ENCODE measurements at places on chromosomes 13 and 19. TPM values are rescaled to one million over a fixed set of nuclear protein-coding genes. Genes with fewer than 3 reads are reported as not detected.

DNA sequence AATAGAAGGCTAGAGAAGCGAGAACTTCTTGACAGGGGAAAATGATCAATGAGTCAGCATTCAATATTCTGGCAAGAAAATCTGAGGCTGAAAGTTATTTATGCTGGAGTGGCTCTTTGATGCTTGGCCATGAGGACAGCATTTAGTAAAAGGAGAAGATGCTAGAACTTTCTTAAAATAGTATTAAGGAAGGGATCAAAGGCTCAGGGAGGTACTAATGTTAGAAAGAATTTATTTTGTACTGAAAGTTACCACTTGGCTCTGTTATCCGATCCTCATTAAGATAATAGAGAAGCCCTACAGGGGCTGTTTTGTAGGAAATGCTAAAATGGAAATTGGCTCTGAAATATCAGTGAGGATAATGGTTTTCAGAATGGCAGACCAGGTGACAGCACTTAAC is 1774.6 kb upstream of the PCDH20 start:
- DNase-seq: no peak

GRCh38 chr19:2109046-2109864 is 12.5 kb downstream of the IZUMO4 start:
- no peak for DNase-seq

GRCh38 chr13:25930653-25931052 is 121.2 kb downstream of the SHISA2 start:
- DNase-seq: no peak

- peak; percentile 27 for DNase-seq
Measured at GRCh38 chr19:45125975-45126493, 33.1 kb downstream of the PPP1R37 start.

DNA sequence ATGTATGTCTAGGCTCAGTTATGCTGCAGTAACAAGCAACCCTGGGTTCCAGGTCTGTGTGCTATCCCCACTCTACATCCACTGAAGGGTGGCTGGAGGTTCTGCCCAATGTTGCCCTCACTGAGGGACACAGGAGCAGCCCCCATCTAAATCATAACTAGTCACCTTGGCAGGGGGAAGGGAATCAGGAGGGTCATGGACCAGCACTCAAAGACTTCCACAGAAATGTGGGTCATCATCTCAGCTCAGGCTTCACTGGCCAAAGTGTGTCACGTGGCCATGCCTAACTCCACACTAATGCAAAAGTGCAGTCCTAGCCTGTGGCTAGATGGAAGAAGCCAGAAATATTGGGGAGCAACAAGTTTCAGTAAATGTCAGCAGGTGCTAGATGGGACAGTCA is 137.3 kb upstream of the ZNF507 start:
- DNase-seq: no peak

DNA sequence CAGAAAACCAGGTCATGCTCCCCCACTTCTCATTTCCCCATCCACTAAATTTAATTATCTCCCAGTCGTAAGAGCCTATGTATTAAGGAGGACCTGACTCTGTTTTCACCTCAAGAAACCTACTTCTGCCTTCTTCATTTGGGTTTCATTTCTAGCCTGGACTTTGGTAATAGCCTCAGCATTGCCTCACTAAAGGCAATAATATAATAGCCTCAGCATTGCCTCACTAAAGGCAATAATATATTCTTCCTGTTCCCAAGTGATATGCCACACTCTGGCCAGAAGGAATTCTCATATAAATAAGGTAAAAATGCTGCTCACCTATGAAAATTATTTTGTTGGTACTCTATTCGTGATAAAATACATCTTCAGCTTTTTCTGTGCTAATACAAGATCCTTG is 993.9 kb downstream of the EFNB2 start:
- DNase-seq: no peak

- no peak for DNase-seq
Measured at GRCh38 chr19:43555185-43555770, 20.0 kb downstream of the XRCC1 start.

- no peak for DNase-seq
Measured at GRCh38 chr19:30393046-30393445, 20.9 kb downstream of the ZNF536 start.

DNA sequence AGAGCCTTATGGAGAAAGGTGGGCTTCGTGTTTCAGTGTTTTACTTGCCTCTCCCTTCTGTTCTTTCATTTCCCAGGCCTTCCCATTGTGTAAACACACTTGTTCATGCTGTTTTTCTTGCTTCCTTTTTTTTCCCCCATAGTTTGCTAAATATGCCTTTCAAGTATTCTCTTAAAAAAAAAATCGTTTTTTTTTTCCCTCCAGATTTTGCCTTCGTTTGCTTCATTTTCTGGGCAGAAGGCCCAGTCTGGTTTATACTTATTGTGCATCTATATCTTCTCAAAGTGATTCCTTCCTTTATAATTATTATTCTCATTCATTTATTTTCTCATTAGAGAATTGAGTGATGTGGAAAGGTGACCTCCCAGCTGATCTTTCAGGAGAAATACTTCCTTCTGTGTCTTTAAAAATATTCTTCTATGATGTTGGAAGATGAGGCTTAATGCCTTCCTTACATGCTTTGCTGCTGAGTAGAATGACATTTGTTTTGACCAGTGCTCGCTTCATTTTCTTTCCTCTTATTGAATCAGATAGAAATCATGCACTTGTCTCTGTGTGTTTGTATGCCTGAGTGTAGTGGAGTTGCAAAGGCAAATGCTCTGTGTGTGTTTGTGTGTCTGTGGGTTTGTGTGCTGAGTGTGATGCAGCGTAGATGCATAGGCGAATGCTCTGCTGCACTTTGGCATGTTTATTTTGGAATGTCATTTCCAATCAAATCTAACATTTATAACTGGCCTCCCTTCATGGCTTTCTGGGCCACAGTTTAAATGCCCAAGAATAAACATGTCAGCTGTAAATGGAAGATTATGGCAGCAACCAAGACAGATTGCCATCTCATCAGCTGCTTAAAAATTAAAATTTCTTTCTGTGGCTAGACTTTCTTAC is 591.4 kb downstream of the FGF9 start:
- no peak for DNase-seq

GRCh38 chr13:33251131-33251661 is 34.4 kb downstream of the STARD13 start:
- DNase-seq: no peak

DNA sequence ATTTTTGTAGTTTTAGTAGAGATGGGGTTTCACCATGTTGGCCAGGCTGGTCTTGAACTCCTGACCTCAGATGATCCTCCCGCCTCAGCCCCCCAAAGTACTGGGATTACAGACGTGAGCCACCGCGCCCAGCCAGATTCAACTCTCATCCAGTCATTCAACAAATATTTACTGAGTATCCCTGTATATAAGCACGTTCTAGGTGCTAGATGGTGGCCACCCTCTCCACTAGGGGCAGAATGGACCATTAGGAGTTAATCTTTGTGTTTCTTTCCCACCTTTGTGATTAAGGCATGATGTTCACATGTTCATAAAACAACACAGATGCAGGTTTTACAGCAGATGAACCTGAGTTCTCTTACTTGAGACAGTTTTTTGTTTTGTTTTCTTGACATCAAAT is 7.3 kb downstream of the SHKBP1 start:
- no peak for DNase-seq

DNA sequence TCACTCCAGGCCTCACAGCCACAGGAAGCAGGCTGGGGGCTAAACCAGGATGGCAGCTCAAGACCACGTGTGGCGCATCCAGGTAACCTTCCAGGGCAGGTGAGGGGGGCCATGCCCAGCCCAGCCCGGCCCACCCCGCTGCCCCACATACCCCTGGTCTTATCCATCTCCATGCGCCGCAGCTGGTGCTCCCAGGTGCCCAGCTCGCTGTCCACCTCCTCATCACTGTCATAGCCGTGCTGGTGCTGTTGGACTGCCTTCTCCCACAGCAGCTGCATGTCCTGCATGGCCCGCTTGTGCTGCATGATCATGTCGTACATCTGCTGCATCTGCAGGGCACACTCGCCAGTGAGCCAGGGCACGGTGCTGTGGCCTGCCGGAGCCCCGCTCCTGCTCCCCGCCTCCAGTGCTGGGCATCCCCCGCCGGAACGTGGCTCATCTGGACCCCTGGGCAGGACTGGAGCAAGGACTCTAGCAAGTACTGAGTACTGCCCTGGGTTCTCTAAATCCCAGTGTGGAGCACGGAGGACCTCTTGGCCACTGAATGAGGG is 6.0 kb upstream of the TM6SF2 start:
- DNase-seq: no peak

- DNase-seq: no peak
Measured at GRCh38 chr19:10964903-10965302, 4.1 kb downstream of the SMARCA4 start.

- DNase-seq: no peak
Measured at GRCh38 chr13:50170447-50171037, 155.3 kb downstream of the KCNRG start.

DNA sequence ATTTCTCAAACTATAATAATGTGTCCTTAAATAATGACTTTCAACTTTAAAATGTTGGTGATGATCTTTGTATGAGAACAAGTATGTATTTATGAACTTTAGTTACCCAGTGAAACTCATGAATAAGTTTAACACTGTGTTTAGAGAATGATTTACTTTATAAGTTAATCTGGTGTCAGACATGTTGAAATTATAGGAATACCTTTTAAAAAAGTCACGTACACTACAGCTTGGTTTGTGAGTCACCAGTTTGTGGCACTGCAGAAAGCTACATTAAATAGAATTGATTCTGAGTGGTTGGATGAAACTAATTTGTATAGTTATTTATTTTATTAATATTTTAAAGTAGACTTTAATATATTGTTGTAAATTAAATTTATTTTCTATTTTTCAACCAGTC is 1366.2 kb upstream of the PCDH20 start:
- no peak for DNase-seq

DNA sequence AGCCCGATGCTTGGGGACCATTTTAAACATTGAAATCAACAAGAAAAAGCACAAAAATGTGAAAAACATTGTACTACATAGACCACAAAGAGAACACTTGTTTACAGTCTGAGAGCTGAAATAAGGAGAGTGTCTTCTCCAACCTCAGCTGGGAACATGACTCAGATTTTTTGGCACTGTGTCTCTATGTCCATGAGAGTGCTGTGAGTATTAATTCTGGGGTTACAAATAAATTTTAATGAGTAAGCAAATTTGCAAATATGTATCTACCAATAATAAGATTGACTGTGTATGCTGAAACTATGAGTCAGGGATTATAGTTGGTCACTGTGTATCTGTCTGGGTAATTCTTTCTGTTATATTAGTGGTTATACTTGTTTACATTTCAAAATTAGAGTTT is 174.0 kb downstream of the DCT start:
- no peak for DNase-seq

GRCh38 chr19:7115721-7116120 is 46.2 kb downstream of the ZNF557 start:
- DNase-seq: no peak

GRCh38 chr19:46040952-46041500 is at the start of gene IGFL4:
Gene IGFL4, minus strand, starts transcription at chr19:46041002. Its CDS starts 40 bp downstream, at chr19:46040962.
- no peak for DNase-seq

- DNase-seq: no peak
Measured at GRCh38 chr13:113832205-113832604, 31.7 kb downstream of the GAS6 start.

GRCh38 chr13:81383444-81383843 is 1042.5 kb upstream of the SPRY2 start:
- no peak for DNase-seq

- no peak for DNase-seq
Measured at GRCh38 chr13:34951528-34951927, 9.5 kb downstream of the NBEA start.

- DNase-seq: no peak
Measured at GRCh38 chr13:33782631-33783030, 35.3 kb upstream of the RFC3 start.

DNA sequence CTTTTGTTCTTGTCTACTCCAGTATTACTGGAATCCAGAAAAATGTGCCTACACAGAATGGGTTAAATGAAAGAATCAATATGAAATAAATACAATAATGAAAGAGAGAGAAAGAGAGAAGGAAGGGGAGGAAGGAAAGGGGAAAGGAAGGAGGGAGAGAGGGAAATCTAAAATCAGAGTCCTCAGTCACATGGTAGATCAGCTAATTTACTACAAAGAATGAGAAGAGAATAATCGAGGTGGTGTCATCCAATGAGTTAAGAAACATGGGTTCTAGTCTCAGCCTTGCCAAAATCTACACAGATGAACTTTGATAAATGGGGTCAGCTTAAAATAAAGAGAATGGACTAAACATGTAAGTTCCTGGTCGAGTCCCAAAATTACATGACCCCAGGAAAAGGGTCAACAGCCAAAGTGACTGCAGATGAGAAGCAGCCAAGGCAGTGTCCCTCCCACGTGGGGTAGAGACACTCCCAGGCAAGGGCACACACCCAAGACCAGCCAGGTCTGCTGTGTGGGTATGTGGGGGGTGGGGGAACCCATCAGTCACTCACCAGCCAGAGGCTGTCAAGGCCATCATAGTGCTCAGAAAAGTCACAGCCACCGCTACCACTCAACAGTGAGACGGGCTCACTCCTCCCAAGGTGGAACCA is 103.6 kb downstream of the STK24 start:
- DNase-seq: no peak

Gene IFNL4
- not detected for polyA plus RNA-seq

Gene NKPD1
- polyA plus RNA-seq: 0.09 TPM

Gene SIGLEC6
- 0.23 TPM for polyA plus RNA-seq

Gene NTN5
- polyA plus RNA-seq: 0.98 TPM

Gene ANKRD24
- polyA plus RNA-seq: 1.7 TPM

Measured in left renal pelvis (tissue), 4 donors.